Activated CD4-positive, CD25-positive, alpha-beta regulatory T cell treated with anti-CD3 and anti-CD28 coated beads, Interleukin-2, amount 50 U/mL, for 72 hours (primary cell): ENCODE measurements at places on chromosomes 1 and 21.

GRCh38 chr1:65176056-65176450 lies 28.1 kb downstream of the AK4 start:
- DNase-seq = no peak

- no peak for DNase-seq
These were observed 86.5 kb upstream of the RGS1 start for GRCh38 chr1:192489047-192489446.

- no peak for DNase-seq
These were observed at the start of gene HAPLN2 for GRCh38 chr1:156618853-156619581. HAPLN2 (plus strand) TSS chr1:156619415; CDS start chr1:156623491, 4,076 bp downstream.

- no peak for DNase-seq
These were observed 250.6 kb downstream of the PLA2G4A start for GRCh38 chr1:187079330-187079729.

DNA sequence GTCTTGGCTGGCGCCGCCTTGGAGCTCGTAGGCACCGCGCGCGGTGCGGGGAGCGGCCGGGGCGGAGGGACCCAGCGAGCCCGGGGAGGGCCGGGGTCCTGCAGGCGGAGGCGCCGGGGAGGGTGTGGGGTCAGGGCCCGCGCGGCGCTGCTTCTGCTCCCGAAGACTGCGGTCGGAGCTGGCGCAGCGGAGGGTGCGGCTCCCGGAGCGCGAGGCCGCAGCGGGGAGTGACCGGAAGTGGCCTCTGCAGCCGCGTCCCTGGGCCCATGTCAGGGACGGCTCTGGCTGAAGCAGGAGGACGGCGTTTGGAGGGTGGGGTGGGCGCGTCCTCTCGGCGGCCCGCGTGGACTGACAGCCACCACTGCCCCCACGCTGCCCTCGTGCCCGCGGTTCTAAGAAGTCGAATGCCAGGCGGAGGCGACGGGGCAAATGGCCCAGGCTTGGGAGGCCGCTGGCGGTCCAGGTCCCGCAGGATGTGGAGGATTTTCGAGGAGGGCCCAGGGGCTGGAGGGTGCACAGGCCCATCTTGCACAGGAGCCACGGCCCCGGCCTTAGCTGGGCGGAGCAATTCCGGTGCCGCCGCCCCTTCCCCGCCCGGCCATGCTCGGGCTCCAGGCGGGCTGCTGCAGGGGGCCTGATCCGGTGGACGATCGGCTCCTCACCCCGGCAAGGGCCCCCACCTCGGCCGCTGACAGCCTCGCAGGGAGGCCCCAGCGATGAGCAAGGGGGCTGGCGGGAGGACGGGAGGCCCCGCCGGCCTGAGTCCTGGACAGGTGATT lies 7.7 kb upstream of the ZNF669 start:
- DNase-seq = no peak

- DNase-seq = no peak
These were observed 8.4 kb downstream of the MYOG start for GRCh38 chr1:203077367-203077766.

DNA sequence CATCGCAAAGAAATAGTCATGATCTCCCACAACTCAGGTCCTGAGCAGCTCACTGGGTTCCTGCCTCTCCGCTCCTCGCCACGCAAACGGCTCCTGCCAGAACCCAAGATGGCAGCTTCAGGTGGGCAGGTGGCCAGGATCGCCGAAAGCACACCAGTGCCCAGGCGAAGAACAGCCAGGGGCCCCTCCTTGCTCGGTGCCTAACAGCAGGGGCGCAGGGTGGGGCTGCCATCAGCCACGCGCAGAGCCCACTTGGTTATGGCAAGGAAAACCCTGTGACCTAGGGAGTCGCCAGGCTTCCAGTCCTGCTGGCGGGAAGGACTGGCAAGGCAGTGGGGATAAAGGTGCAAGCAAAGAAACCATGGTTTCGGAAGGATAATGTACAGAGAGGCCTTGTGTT lies 47.5 kb downstream of the ARID4B start:
- no peak for DNase-seq

DNA sequence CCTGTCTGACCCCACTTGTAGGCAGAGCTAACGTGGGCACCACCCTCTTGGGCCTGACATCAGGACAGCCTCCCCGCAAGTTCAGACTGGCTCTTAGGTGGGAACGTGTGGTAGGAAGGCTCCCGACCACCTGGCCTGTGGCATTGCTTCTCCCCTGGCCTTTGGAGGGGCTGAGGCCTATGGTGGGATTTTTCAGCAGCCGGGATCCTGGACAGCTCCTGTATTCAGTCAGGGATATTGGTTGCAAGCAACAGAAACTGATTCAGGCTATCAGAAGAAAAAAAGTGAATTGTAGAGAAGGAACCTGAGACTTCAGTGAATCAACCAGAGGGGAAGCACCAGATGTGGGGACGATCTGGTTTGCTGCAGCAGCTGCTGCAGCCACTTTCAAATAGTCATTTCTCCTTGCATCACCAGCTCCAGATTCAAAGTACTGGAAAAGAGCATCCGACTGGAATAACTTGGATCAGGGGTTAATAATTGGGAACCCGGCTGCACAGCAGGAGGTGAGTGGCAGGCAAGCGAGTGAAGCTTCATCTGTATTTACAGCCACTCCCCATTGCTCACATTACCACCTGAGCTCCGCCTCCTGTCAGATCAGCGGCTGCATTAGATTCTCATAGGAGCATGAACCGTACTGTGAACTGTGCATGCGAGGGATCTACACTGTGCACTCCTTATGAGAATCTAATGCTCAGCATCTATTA lies 5.9 kb downstream of the RNF186 start:
- no peak for DNase-seq

- no peak for DNase-seq
These were observed 640.9 kb downstream of the NPHP4 start for GRCh38 chr1:5351366-5351765.

- no peak for DNase-seq
These were observed 47.8 kb upstream of the CCDC190 start for GRCh38 chr1:162908780-162909179.

DNA sequence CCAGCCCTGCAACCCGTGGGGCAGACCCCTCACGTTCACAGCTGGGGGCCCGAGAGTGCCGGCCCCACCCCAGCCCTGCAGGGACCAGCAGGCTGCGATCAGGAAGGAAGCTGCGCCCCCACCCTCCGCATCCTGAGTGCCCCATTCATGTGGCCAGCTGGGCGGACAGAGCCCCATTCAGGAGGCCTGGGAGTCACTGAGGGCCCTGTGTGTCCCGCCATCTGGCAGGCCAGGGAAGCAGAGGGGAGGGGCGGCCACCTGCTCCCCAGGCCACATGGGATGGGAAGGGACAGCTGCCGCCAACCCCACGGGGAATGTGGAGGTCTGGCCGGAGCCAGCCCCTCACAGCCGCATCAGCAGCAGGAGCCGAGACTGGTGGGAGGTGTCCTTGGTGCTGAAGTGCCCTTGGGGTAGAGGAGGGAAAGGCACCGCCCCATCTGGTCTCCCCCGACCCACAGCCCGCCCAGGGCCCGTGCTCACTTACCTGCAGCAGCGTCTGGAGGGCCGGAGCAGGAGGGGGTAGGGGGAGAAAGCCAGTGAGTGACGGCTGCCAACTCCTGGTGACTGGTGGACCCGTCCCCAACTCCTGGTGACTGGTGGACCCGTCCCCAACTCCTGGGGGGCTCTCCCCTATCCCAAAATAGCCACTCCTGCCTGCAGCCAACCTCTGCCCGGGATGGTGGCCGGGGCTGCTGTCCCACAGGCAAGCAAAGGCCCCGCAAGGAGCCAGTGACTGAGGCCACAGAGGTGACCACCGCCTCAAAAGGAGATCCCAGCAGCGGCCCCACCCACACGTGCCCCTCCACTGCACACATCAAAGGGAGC lies 8.7 kb downstream of the ACAP3 start:
- no peak for DNase-seq

GRCh38 chr1:212012034-212012740 lies 23.2 kb downstream of the INTS7 start:
- peak; percentile 56 for DNase-seq
